Foreskin melanocyte (primary cell): ENCODE measurements at places on chromosomes 16 and 17.

GRCh38 chr17:65539630-65540266 lies 21.7 kb downstream of the AXIN2 start:
- no peak for DNase-seq

DNA sequence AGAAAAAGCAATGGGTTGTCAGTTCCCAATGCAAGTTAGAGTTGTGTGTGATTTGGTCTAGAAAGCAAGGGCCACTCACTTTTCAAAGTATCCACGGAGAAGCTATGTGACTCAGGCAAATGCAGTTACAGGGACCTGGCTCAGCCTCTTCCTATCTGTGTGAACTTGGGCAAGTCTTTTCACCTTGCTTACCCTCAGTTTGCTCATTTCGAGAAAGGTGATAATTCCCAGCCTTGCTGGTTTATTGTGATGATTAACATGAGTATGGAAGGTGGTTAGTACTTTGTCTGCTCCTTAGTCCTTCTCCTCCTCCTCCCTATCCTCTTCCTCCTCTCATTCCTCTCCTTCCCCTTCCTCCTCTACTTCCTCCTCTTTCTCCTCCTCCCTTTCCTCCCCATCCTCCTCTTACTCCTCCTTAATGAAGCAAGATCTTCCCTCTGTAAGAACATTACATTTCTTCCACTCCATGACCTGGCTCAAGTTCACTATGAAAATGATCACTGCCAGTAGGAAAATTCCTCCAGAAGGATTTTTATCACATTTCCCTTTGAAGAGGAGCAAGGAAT lies 204.0 kb downstream of the GRIN2A start:
- DNase-seq = no peak

DNA sequence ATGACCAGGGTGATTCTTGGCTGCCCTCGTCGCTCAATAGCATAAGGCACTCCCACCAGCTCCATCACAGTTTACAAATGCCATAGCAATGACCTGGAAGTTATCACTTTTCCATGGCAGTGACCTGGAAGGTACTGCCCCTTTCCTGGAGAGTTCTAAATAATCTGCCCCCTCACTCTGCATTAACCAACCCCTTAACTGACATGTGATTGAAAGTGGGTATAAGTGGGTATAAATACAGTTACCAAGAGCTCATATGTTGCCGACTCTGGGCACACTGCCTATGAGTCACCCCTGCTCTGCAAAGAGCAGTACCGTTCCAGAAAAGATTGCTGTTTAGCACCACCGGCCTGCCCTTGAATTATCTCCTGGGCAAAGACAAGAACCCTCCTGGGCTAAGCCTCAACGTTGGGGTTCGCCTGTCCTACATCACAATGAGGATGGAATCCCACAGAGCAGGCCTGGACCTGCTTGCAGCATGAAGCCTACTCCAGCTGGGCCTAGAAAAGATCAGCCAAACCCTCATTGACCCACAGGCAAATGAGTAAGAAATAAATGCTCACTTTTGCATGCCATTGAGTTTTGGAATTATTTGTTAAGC lies 95.2 kb upstream of the SEC14L1 start:
- no peak for DNase-seq

GRCh38 chr17:8701754-8702153 lies 42.9 kb downstream of the CCDC42 start:
- DNase-seq = no peak

DNA sequence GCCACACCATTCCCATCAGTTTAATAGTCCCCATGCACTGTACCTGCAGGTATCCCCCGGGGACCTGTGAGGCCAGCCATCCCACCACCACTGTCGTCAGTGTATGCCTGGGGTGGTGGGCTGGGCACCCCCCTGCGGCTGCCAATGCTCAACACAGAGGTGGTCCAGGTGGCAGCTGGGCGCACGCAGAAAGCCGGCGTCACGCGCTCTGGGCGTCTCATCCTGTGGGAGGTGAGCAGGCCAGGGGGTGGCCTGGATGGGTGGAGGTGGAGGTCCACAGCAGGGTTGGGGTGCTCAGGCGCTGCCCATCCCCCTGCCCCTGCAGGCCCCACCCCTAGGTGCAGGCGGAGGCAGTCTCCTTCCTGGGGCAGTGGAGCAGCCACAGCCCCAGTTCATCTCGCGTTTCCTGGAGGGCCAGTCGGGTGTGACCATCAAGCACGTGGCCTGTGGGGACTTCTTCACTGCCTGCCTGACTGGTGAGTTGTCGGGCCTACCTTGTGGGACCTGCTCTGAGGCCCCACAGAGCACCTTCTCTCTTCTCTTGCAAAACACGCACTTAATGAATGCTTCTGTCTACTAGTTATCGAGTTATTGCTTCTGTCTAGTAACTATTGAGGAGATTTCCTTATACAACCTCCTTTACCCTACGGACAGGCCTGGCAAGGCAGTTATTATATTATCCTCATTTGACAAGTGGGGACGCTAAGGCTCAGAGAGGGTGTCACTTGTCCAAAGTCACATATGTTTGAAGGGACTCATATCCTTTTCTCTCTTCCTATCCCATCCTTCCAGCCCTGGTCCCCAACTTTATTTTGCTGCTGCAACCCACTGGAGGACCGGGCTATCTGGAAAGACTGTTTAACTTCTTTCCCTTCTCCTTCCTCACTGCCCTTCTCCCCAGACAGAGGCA lies 5.8 kb upstream of the TRAF4 start:
- no peak for DNase-seq

DNA sequence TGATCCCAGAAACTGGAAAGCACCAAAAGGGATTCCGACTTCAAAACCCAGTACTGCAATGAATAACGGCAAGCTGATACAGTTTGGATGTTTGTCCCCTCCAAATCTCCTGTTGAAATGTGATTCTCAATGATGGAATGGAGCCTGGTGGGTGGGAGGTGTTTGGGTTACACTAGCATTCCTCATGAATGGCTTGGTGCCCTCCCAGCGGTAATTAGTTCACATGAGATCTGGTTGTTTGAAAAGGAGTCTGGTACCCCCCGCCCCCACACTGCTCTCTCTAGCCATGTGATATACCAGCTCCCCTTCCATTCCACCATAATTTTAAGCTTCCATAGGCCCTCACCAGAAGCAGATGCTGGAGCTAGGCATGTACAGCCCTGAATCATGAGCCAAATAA lies 40.1 kb downstream of the RANBP10 start:
- no peak for DNase-seq

DNA sequence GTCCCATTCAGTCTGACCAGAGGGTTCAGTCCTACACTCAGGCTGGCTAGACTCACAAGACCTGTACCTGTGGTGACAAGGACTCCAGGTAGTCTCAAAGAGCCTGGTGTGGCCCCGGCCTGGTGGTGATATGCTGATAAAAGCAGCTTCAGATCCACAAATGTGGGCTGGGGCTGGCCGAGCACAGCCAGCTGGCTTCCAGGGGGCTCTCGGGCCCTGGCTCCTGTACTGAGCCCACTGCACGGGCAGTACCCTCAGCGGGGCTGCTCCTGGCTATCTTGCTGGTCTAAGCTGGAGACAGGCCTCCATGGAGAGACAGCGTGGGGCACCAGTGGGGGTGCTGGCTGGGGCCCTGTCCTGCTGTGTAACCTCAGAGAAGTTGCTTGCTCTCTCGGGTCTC lies 4.3 kb downstream of the SMIM5 start:
- no peak for DNase-seq

GRCh38 chr17:28178800-28179199 lies 136.3 kb downstream of the NLK start:
- peak; percentile 23 for DNase-seq

- DNase-seq = no peak
These were observed 115.8 kb upstream of the CRHR1 start for GRCh38 chr17:45668316-45668715.

GRCh38 chr16:88389621-88390160 lies 6.9 kb downstream of the ZNF469 start:
- DNase-seq = no peak
